Stimulated activated CD4-positive, alpha-beta T cell treated with anti-CD3 and anti-CD28 coated beads, TNF-alpha, amount 100 ng/mL, for 1 hour (primary cell): ENCODE measurements at places on chromosomes 13 and 19.

GRCh38 chr13:86554066-86554465 is 754.8 kb upstream of the SLITRK6 start:
- DNase-seq: no peak

- no peak for DNase-seq
Observed at GRCh38 chr13:51761643-51762350, 42.2 kb downstream of the DHRS12 start.

DNA sequence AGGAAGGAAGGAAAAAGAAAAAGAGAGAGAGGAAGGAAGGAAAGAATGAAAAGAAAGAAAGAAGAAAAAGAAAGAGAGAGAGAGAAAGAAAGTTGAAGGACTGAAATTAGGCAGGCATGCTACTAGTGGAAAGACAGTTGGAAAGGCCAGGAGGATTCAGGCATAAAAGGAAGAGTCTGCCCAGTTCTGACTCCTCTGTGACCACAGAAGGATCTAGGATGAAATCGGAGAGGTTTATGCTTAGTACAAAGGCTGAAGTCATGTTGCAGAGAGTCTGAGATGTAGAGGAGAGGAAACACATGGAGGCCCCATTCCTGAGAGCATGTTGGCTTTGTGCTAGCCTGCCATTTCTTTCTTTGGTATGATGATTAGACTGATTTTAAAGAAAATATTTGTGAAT is 246.5 kb upstream of the ARGLU1 start:
- no peak for DNase-seq

DNA sequence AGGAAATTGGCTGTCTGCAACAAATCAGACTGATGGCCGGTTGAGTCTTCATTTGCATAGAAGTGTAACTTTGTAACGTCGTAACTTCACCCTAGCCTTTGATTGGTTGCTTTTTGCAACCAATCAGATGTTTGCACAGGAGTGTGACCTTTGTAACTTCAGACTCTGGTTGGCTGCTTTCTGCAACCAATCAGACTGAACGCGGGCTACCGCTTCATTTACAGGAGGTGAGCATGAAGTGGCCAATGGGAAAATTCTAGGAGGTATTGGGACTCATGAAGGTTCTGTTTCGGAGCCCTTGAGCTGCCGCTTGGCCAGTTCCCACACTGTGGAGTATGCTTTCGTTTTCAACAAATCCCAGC is 441 bp upstream of the ZNF559 start:
- no peak for DNase-seq

- no peak for DNase-seq
Observed at GRCh38 chr19:3183721-3184641, 1.7 kb upstream of the NCLN start.

DNA sequence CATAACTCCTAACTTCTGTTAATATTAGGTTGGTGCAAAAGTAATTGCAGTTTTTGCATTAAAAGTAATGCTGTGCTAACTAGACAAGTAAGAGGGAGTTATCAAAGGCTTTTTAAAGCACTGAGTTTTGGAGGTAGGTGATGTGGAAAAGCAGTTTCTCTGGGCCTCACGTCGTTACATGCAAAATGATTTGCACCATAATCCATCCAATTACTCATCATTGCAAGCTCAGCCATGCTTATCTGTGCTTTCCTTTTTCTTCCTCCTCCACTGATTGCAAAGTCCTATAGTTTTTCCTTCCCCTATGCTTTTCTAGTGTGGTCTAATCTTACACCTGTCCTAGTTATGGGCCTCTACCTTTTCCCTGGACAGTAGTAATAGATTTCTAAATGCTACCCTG is 35.4 kb upstream of the INTS6 start:
- no peak for DNase-seq

GRCh38 chr13:46908501-46908900 is 11.6 kb upstream of the HTR2A start:
- no peak for DNase-seq

DNA sequence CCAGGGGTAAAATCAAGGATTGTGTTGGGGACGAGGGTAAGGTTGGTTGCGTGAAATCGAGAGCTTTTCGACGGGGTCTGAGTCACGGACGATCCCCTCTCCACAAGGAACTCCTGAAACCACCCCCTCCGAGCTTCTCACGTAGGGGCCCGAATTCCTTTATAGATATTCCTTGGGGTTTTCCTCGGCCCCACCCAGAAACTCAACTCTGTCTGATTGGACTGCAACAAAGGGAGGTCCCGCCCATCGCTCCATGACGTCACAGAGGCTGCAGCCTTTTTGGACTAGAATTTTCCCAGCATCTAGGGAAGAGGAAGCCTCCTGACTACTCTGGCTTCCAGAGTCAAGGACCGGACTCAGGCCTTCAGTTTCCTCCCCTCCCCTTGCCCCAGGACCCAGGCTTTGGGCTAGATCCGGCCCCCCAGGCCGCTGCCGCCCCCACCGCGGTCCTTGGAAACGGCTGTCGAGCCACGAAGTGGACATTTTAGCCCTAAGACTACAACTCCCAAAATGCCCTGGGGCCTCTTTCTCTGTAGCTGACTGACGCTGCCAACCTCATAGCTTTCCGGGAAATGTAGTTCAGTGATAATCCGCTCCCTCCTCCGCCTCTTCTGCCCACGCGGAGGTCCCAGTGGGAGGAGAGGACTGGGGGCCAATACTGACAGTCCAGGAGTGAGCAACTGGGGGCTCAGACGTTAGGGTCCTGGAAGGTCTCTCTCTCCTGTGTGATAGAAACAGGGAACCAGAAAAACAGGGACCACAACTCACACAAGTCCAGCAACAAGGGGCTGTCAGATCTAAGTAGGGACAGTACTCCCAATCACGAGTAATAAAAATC is at the start of gene IZUMO1:
Gene IZUMO1, minus strand, starts transcription at position 172 of the 838 bp plus-strand sequence. CDS start 1,050 bp downstream, outside the sequence.
- DNase-seq: no peak

- DNase-seq: no peak
Observed at GRCh38 chr13:106541826-106542225, 6.4 kb upstream of the EFNB2 start.

DNA sequence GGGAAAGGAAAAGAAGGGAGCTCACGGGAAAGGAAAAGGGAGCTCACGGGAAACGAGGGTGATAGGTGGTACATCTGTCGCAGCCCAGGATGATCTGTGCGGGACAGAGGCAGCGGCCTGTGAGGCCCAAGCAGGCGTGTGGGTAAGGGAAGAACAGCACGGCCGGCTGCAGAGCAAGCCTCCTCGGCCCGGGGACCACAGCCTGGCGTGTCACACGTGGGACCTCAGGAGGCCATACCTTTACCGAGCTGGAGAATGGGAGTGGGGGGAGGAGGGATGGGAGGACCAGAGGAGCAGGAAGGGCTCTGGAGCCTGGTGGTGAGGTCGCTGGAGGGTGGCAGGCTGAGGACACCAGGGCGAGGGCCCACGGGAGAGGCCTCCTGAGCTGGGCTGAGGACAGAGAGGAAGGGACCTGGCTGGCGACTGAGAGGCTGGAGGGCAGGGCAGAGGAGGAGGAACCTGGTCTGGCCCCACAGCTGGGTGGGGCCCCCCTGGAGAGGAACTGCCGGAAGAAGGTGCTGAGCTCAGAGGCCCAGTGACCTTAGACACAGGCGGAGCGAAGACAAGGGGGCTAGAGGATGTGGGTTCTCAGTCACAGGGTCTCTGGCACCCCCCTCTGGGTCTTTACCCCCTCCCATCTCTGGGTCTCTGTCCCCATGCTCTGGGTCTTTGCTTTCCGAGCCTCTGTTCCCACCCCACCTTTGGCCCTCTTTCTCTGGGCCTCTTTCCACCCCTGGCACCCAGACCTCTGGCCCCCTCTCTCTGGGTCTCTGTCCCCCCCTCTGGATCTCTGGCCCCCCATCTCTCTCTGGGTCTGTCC is 2.9 kb upstream of the FTL start:
- no peak for DNase-seq

DNA sequence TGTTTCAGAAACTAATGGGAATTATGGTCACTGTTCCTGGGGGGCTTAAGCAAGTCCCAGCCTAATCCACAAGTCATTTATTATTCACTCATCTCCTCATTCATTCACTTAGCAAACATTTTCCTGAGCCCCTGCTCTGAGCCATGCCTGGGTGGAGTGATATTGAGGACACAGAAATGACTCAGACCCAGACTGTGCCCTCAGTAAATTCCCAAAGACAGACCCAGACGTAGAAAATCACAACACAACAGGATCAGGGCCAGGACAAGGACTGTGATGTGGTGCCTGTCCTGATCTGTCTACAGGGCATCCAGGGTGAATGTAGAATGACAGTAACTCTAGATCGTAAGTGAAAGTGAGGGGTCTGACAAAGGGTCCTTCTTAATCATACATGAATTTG is 7.0 kb upstream of the SPACA6 start:
- DNase-seq: no peak

GRCh38 chr13:75715601-75716523 is 79.7 kb downstream of the LMO7 start:
- no peak for DNase-seq

GRCh38 chr13:20221772-20222171 is 10.3 kb downstream of the GJB6 start:
- DNase-seq: no peak

- no peak for DNase-seq
Observed at GRCh38 chr19:31419871-31420445, 70.7 kb upstream of the TSHZ3 start.

DNA sequence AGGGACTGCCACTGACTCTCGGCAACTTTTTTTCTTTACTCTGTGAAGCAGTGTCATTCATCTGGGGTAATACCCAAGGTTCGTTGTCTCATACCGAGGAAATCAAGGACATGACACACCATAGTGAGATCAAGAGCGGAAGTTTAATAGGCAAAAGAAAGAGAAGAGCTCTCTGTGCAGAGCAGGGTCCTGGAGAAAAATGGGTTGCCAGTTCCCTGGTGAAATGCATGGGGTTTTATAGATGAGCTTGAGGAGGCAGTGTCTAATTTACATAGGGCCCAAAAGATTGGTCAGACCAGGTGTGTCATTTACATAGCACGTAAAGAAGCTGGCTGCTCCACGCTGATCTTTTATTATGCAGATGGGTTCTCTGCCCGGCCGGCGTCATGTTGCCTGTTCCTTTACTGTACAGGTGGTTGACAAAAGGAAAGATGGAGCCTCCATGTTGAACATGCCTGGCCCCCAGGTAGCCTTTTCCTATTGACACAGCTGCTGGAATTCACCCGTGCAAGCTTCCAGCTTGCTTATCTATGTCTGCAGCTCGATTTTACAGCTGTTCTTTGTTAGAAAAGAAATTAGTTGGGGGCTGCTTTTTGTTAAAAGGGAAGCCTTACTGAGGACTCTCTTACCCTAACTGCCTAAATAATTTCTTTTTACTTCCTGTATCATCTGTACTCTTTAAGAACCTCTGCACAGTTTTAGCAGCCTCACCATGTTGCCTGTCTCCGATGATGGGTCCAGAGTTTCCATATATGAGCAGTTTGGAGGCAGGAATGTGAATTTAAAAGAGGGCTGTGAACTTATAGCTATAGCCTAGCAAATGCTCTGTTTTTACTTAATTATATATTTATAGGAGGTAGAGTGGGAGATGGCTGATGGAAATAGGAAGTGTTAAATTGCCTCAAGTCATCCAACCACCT is 98.0 kb upstream of the DIAPH3 start:
- no peak for DNase-seq

DNA sequence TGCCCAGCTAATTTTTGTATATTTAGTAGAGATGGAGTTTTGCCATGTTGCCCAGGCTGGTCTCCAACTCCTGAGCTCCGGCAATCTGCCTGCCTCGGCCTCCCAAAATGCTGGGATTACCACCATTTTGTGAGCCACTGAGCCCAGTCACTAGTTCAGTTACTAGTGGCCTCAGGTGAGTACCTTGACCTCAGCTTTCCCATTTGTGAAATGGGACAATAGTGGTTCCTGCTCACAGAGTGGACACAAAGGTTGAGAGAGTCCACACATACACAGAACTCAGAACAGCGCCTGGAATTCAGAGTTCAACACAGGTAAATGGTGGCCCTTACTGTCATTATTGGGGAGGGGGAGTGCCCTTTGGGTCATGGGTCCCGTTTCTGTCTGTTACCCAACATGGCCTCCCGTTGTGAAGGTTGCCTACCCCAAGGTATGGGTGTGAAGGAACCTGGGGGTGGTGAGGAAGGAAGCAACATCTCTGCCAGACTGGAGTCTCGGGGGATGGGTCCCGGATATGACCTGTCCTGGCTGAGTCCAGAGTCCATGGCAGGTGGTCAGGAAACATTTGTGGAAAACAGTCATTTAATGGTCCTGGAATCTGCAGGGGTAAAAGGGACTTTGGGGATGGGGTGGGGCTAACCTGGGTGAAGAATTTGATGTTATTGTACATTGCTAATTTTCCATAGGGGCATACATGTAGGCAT is 11.7 kb upstream of the IRGC start:
- no peak for DNase-seq

DNA sequence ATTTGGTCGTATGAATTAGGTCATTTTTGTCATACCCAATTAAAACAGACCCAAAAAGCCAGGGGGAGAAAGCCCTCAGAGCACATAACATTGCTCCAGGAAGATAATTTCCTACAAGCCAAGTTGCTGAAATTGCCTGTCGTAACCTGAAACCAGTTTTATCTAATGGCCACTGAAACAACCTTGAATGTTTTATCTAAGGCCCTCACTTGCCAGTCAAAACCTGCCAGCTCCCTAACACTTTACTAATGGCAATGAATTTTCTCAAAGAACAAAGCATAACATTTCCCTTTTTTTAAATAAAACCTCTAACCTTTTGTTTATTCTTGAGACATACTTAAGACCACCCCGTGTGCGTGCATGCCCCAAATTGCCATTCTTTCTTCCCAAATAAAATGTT is 496.2 kb upstream of the KLHL1 start:
- no peak for DNase-seq

- no peak for DNase-seq
Observed at GRCh38 chr13:26457212-26457611, 100.3 kb upstream of the WASF3 start.

GRCh38 chr19:11586331-11586730 is 8.9 kb upstream of the ACP5 start:
- DNase-seq: no peak

DNA sequence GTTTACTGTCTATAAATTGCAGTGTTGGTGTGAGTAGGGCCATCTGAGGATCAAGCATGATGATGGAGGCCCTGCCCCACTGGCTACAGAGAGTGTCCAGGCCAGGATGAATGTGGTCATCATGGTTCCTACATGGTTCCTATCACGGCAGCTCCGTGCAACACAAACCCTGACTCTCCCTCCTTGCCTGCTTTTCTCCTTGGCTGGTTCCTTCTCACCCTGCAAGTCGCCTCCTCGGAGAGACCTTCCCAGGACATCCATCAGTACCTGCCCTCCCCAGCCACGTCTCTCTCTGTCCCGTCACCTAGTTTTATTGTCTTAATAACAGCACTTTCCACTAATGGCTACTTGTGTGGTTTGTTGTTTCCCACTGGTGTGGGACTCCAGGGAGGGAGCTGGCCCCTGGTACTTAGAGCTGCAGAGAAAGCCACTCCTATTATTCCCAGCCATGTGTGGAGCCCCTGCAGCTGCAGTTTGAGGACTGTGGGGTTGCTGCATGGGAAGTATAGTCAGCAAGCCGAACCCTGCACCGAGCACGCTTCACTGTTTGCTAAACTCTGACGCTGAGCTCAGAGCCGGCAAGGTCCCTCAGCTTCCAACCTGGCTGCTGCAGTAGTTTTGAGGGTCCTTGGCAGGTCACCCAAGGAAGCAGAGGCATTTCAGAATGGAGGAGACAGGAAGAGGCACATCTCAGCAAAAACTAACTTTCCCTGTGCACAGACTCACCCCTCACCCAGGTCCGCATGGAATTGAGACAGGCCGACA is 146.4 kb upstream of the VSTM2B start:
- DNase-seq: no peak
